ENCODE measurements at places on chromosomes 12 and 14. TPM values are rescaled to one million over a fixed set of nuclear protein-coding genes. Genes with fewer than 3 reads are reported as not detected.

DNA sequence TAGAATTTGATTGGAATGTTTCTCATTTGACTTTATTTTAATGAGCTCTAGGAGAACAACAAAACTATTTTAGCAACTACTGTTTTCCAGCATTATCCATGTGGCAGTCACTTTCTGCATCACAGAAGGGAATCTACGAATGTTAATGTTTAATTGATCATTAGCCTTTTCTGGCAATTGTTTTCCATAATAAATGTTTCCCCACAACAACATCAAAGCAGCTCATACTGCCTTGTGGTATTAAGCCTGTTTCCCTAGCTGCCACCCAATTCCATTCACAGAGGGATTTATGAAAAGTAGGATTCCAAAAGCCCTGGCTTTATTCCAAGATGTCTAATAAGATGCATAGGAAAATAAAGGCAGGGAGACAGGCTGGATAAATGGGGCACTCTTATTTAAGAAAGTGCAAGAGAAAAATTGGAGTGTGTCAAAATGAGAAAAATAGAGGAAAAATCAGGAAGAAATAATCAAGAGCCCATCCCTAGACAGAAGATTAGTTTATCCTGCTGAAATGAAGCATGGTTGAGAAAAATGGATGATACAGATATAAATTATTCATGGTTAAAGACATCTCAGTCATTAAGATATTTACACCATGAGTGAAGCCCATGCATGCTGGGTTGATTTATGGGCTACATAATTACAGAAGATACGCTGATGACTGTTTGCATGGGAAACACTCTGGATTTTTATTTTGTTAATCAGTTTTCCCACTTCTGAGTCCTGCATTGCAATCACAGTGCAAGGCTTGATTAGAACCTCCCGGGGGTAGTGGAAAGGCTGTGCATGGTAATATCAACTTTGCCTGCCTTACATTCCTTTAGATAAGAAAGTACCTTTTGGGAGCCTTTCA is 180.3 kb downstream of the HELB start:
- no peaks in the 10 kb centered on the region for H3K4me1 ChIP-seq
- no peak overlapping the region for H3K4me3 ChIP-seq
- H3K27me3 ChIP-seq = no peaks in the 10 kb centered on the region
- no peak for DNase-seq
- H3K27ac ChIP-seq = no peak overlapping the region

GRCh38 chr12:56521590-56522371 is at the start of gene RBMS2:
RBMS2 (plus strand) TSS chr12:56521820; CDS start chr12:56522024, 204 bp downstream.
- no peaks in the 10 kb centered on the region for H3K36me3 ChIP-seq
- H3K4me1 ChIP-seq = peaks cover 14% of the 10 kb centered on the region
- H3K27me3 ChIP-seq = no peaks in the 10 kb centered on the region
- peak within 1 kb of the TSS; percentile 46 for H3K4me3 ChIP-seq

CBLN3 gene
- 2.8 TPM for total RNA-seq

DACT1 gene
- total RNA-seq = 9.3 TPM

CPNE6 gene
- total RNA-seq = 0.05 TPM

FAM181A gene
- not detected for total RNA-seq

KRT6C gene
- 0.28 TPM for total RNA-seq

DNA sequence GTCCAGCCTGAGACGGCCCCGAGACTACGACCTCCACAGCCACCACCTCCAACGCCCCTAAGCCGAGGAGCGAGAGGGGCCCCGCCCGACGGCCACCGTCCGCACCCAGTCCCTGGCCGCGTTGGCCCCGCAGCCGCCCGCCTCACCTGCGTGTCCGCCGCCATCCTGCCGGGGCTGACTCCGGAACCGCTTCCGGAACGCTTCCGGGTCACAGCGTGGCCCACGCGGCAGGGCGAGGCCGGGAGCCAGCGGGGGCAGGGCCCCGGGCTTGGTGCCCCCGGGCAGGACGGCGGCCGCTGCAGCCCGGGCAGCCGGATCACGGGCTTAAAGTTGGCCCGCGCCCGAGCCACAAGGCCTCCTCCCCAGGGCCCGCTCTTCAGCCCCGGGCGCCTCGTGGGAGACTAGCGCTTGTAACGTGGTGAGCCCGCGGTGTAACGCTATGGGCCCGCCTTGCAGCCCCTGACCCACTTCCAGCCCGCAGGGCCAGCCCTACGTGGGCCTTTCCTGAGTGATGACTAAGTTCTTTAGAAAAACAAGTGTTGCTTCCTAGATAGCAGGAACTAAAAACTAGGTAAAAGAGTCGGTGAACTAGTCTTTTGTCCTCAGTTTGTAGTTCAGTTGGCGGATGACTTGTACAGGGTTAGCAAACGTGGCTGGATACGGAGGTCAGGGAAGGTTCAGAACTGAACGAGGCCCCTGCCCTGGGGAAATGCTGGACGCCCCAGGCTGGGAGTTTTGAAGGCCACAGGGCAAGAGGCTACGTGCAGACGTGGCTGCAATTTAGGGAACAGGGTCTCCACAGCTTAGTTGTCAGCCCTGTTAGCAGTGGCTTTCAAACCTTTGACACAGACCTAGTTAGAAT is at the start of gene GCN1:
Gene GCN1, minus strand, starts transcription at position 182 of the 862 bp plus-strand sequence. Its CDS starts 18 bp downstream, at position 164.
- H3K4me1 ChIP-seq = peaks cover 39% of the 10 kb centered on the region
- H3K36me3 ChIP-seq = peaks cover 61% of the 10 kb centered on the region

DNA sequence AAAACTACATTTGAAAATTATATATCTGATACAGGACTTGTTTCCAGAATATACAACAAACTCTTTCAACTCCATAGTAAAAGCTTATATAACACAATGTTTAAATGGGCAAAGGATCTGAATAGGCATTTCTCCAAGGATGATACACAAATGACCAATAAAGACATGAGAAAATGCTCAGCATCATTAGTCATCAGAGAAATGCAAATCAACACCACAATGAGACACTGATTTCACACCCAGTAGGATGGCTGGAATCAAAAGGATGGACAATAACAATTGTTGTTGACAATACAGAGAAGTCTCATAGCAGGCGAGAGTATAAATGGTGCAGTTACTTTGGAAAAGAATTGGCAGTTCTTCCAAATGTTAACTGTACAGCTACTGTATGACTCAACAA is 394.9 kb downstream of the BCL11B start:
- DNase-seq = no peak
- no peak overlapping the region for H3K27ac ChIP-seq
- no peaks in the 10 kb centered on the region for H3K36me3 ChIP-seq
- no peak overlapping the region for H3K4me3 ChIP-seq

PLXNC1 gene
- 11.0 TPM for total RNA-seq

- no peaks in the 10 kb centered on the region for H3K27me3 ChIP-seq
- no peak overlapping the region for H3K4me3 ChIP-seq
- no peaks in the 10 kb centered on the region for H3K4me1 ChIP-seq
- DNase-seq = no peak
- no peak overlapping the region for H3K27ac ChIP-seq
Measured at GRCh38 chr14:34247605-34248004, 214.4 kb downstream of the SPTSSA start.

- no peaks in the 10 kb centered on the region for H3K27me3 ChIP-seq
- H3K4me3 ChIP-seq = no peak overlapping the region
- peak overlapping the region; percentile 62 for H3K27ac ChIP-seq
- peaks cover 64% of the 10 kb centered on the region for H3K36me3 ChIP-seq
Measured at GRCh38 chr12:57069523-57069922, 9.1 kb downstream of the NEMP1 start.

VWF gene
- total RNA-seq = 6.7 TPM

GRCh38 chr12:105924526-105925208 is 214.1 kb downstream of the NUAK1 start:
- DNase-seq = no peak
- no peaks in the 10 kb centered on the region for H3K27me3 ChIP-seq
- peaks cover 3% of the 10 kb centered on the region for H3K4me1 ChIP-seq
- H3K36me3 ChIP-seq = no peaks in the 10 kb centered on the region
- H3K4me3 ChIP-seq = no peak overlapping the region

GRCh38 chr14:92099802-92100201 is 6.6 kb downstream of the ATXN3 start:
- H3K4me3 ChIP-seq = no peak overlapping the region
- no peak for DNase-seq
- H3K27me3 ChIP-seq = no peaks in the 10 kb centered on the region
- no peak overlapping the region for H3K27ac ChIP-seq
- peaks cover 4% of the 10 kb centered on the region for H3K4me1 ChIP-seq

GRCh38 chr12:58745348-58746125 is 174.8 kb downstream of the LRIG3 start:
- no peaks in the 10 kb centered on the region for H3K4me1 ChIP-seq
- no peaks in the 10 kb centered on the region for H3K36me3 ChIP-seq
- no peak overlapping the region for H3K27ac ChIP-seq
- DNase-seq = no peak
- H3K27me3 ChIP-seq = no peaks in the 10 kb centered on the region
- no peak overlapping the region for H3K4me3 ChIP-seq

DNA sequence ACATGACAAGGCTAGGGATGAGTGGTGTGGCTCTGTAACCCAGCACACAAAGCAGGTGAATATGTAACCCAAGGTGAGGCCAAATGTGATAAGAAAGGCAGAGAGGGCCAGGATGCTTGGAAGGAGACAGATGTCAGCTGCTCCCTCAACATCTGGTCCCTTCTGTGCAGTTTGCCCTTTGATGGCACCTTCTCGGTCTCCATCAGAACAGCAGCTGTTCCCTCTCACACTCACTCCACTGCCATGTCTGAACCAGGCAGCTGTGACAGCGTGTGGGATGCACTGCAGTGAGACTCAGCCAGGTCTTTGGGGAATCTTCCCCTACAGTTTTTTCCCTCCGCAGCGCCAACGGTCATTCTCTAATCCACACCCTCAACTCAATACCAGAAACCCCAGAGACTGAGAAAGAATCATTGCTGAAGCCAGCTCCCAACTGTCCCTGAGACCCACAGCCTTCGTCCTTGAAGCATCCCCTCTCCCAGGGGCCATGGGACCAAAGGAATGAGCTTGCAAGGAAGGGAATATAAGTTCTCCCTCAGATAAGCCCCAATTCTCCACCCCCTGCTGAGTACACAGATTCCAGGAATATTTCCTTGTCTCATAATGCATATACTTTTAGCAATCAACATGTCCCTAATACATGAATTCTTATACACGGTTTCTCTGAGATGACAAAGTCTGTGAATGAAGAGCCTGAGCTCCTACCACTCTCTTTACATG is 230.0 kb downstream of the GLT1D1 start:
- DNase-seq = no peak
- H3K36me3 ChIP-seq = no peaks in the 10 kb centered on the region
- H3K27ac ChIP-seq = no peak overlapping the region

GRCh38 chr14:105117710-105118385 is 50.7 kb downstream of the JAG2 start:
- DNase-seq = no peak
- H3K4me1 ChIP-seq = peaks cover 2% of the 10 kb centered on the region
- no peaks in the 10 kb centered on the region for H3K36me3 ChIP-seq
- no peaks in the 10 kb centered on the region for H3K27me3 ChIP-seq
- no peak overlapping the region for H3K27ac ChIP-seq

- no peaks in the 10 kb centered on the region for H3K4me1 ChIP-seq
- no peaks in the 10 kb centered on the region for H3K27me3 ChIP-seq
- no peaks in the 10 kb centered on the region for H3K36me3 ChIP-seq
- H3K4me3 ChIP-seq = no peak overlapping the region
- DNase-seq = no peak
Measured at GRCh38 chr14:33465846-33466700, 484.8 kb downstream of the EGLN3 start.

- no peak for DNase-seq
- H3K36me3 ChIP-seq = no peaks in the 10 kb centered on the region
- H3K27me3 ChIP-seq = no peaks in the 10 kb centered on the region
- no peaks in the 10 kb centered on the region for H3K4me1 ChIP-seq
- H3K27ac ChIP-seq = no peak overlapping the region
Measured at GRCh38 chr12:114611145-114612018, 72.6 kb downstream of the TBX3 start.

TAS2R10 gene
- total RNA-seq = 0.47 TPM

- peak; percentile 18 for DNase-seq
- no peaks in the 10 kb centered on the region for H3K4me1 ChIP-seq
- H3K27ac ChIP-seq = no peak overlapping the region
- H3K36me3 ChIP-seq = no peaks in the 10 kb centered on the region
Measured at GRCh38 chr12:118645219-118645618, 268.9 kb downstream of the SUDS3 start.

DNA sequence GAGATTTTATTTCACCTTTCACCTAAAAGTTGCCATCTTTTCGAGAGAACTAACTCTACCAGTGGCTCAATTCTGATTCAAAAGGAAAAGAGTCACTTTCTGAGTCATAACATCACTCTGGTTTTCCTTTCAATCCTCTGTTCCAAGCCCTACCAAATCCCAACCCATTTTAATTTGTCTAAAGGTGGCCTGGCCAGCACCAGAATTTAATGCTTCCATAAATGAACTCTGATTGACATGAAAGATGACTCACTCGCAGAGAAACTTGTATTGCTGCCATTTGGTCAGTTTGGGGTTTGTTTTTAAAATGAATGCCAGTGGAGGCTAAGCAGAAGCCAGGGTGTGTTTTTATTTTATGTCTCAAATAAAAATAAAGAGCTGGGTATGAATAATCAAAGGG is 117.4 kb upstream of the SOX5 start:
- H3K27me3 ChIP-seq = no peaks in the 10 kb centered on the region
- H3K36me3 ChIP-seq = no peaks in the 10 kb centered on the region
- no peaks in the 10 kb centered on the region for H3K4me1 ChIP-seq
- no peak overlapping the region for H3K4me3 ChIP-seq
- no peak for DNase-seq

C12orf60 gene
- total RNA-seq = 1.4 TPM

- DNase-seq = no peak
- H3K4me1 ChIP-seq = peaks cover 10% of the 10 kb centered on the region
- H3K4me3 ChIP-seq = no peak overlapping the region
- no peaks in the 10 kb centered on the region for H3K27me3 ChIP-seq
- H3K27ac ChIP-seq = no peak overlapping the region
Measured at GRCh38 chr12:116483959-116484750, 75.0 kb upstream of the MAP1LC3B2 start.

DNA sequence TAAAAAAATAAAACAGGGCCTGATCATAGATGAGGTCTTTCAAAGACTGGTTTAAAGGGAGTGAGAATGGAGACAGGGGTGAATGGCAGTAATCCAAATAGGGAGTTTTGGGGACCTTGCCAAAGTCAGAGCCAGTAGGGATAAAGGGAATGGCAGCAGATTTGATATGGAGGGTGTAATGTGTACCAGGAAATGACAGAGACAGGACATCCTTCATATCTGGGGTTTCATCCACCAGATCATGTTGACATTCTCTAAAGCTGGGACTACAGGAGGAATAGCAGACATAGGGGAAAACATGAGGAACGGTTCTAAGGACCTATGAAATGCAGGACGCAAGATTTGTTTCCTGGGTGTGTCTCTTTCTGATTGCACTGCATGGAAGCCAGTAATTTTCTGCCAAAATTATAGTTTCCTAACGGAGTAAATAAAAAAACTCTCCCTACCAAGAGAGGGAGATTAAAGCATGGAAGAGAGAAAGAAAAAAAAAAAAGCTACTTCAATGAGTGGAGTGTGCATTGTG is 169.9 kb downstream of the PRKD1 start:
- DNase-seq = no peak
- H3K27me3 ChIP-seq = no peaks in the 10 kb centered on the region
- no peaks in the 10 kb centered on the region for H3K4me1 ChIP-seq
- H3K36me3 ChIP-seq = no peaks in the 10 kb centered on the region
- no peak overlapping the region for H3K4me3 ChIP-seq

- peaks cover 20% of the 10 kb centered on the region for H3K36me3 ChIP-seq
- DNase-seq = no peak
- no peaks in the 10 kb centered on the region for H3K27me3 ChIP-seq
- no peak overlapping the region for H3K4me3 ChIP-seq
- H3K27ac ChIP-seq = no peak overlapping the region
- H3K4me1 ChIP-seq = no peaks in the 10 kb centered on the region
Measured at GRCh38 chr14:63387711-63388110, 69.0 kb upstream of the GPHB5 start.

GRCh38 chr12:130286741-130287440 is 50.8 kb upstream of the PIWIL1 start:
- H3K27ac ChIP-seq = no peak overlapping the region
- no peaks in the 10 kb centered on the region for H3K27me3 ChIP-seq
- H3K4me1 ChIP-seq = no peaks in the 10 kb centered on the region
- no peak for DNase-seq

Data from thymus (tissue), 14 donors.